ENCODE measurements at places on chromosomes 6 and 20.

- DNase-seq = no peak
Observed at GRCh38 chr6:3769610-3770009, 18.1 kb upstream of the PXDC1 start.

GRCh38 chr6:134065706-134066105, 13.3 kb upstream of the SLC2A12 start:
- no peak for DNase-seq

GRCh38 chr20:10978713-10979112, 304.9 kb upstream of the JAG1 start:
- DNase-seq = peak; percentile 84

- no peak for DNase-seq
Observed at GRCh38 chr20:32908334-32909292, 49.9 kb downstream of the EFCAB8 start.

- DNase-seq = no peak
Observed at GRCh38 chr6:42224222-42225028, 6.8 kb upstream of the MRPS10 start.

- no peak for DNase-seq
Observed at GRCh38 chr6:136228814-136229213, 21.3 kb downstream of the MTFR2 start.

DNA sequence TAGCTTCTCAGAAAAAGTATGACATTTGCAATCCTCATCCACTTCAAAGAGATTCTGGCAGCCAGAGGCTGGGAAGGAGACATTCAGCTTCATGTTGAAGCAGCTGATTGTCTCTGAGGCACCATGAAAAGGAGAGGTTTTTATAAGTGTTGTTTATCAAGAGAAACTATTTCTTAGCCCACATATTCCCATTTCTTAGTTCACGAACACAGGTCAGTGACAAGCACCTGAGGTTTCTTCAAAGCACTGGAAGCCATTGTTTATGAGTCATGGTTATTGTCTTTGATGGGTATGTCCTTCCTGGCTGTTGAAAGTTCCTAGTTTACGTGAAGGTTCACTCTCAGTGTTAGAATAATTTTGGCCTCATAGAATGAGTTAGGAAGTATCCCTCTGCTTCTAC, 3.0 kb upstream of the DDX43 start:
- DNase-seq = no peak

- no peak for DNase-seq
Observed at GRCh38 chr20:23336476-23336875, 14.1 kb upstream of the NXT1 start.

- no peak for DNase-seq
Observed at GRCh38 chr20:11182720-11183119, 508.9 kb upstream of the JAG1 start.

GRCh38 chr6:98384801-98385200, 449.6 kb upstream of the POU3F2 start:
- DNase-seq = no peak

DNA sequence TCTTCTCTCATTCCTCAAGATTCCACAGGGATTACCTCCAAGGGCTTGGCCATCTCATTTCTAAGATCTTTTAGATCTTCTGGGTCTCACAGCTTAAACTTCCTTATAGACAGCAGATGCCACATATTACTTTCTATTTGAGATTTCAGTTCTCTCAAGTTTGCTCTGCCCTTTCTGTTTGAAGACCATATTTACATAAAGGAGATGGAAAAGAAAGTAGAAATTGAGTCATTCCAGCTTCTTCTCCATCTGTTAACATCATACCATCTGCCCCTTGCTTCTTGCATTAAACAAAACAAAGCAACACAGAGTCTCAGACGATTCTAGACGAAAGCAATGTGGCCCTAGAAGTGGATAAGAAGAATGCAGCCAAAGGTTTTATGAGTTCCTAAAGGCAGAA, 203.4 kb downstream of the TTLL2 start:
- DNase-seq = no peak

GRCh38 chr6:123333000-123333756, 303.6 kb downstream of the TRDN start:
- peak; percentile 25 for DNase-seq

GRCh38 chr20:41091927-41092326, 45.4 kb upstream of the PLCG1 start:
- no peak for DNase-seq

GRCh38 chr20:61645732-61646131, 393.7 kb downstream of the CDH4 start:
- no peak for DNase-seq

- DNase-seq = no peak
Observed at GRCh38 chr20:23507346-23507745, 16.4 kb downstream of the CST8 start.

DNA sequence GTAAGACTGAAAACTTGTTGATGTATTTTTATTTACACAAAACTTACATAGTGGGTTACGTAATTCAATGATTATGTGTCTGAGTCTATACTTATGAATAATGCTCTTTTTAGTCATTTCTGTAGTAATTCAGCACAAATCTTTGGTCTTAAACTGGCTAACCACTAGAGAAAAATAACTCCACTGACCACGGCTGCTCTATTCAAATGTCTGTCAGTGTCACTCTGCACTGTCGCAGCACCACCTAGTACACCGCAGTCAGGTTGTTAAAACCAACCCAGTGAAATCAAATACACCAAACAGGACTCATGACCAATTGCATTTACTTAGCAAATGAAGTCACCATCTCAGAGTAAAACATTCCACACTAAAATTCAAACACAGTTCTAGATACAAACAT, 93.5 kb upstream of the CCDC28A start:
- no peak for DNase-seq

DNA sequence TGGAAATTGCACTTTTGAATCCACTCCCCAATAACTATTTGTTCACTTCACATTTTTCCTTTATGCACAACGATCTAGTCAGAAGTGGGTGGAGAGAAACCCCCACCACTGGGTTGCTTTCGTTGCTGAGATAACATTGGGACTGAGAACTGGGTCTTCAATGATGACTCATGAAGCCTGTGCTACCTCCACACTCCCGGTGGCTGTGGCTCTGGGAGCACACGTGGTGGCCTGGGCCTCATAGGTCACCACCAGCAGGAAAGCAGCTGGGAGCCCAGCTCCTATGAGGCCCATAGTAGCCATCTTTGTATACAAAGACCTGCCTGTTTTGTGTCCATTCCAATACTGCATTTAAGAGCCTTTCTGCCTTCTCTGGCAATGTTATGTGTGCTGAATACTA, 178.0 kb upstream of the SASH1 start:
- DNase-seq = no peak

GRCh38 chr6:56890683-56891429, 64.1 kb upstream of the BEND6 start:
- peak; percentile 55 for DNase-seq

- DNase-seq = no peak
Observed at GRCh38 chr20:3815703-3816315, 4.5 kb upstream of the AP5S1 start.

GRCh38 chr20:45823949-45824835, 2.9 kb downstream of the TNNC2 start:
- DNase-seq = no peak

- no peak for DNase-seq
Observed at GRCh38 chr6:3228046-3228671, 706 bp upstream of the TUBB2B start.

GRCh38 chr6:11362564-11362963, 130.1 kb upstream of the NEDD9 start:
- no peak for DNase-seq

- DNase-seq = no peak
Observed at GRCh38 chr6:24253360-24253759, 104.5 kb downstream of the DCDC2 start.

DNA sequence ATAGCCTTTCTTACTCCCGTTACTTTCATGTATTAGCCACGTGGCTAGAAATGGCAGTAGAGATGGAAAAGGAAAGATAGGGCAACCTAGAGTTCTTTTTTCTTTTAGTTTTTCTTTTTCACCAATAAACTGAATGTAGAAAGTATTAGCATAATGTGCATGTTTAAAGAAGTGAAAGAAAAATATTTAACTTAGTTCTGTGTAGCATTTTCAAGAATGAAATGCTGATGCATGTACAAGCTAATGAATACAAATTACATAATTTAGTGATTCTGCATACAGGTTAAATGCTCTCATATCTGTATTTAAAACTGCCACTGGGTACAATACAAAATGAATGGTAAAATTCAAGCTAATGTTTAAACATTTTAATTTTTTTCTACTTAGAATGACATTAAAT, 22.6 kb upstream of the IL20RA start:
- DNase-seq = no peak

DNA sequence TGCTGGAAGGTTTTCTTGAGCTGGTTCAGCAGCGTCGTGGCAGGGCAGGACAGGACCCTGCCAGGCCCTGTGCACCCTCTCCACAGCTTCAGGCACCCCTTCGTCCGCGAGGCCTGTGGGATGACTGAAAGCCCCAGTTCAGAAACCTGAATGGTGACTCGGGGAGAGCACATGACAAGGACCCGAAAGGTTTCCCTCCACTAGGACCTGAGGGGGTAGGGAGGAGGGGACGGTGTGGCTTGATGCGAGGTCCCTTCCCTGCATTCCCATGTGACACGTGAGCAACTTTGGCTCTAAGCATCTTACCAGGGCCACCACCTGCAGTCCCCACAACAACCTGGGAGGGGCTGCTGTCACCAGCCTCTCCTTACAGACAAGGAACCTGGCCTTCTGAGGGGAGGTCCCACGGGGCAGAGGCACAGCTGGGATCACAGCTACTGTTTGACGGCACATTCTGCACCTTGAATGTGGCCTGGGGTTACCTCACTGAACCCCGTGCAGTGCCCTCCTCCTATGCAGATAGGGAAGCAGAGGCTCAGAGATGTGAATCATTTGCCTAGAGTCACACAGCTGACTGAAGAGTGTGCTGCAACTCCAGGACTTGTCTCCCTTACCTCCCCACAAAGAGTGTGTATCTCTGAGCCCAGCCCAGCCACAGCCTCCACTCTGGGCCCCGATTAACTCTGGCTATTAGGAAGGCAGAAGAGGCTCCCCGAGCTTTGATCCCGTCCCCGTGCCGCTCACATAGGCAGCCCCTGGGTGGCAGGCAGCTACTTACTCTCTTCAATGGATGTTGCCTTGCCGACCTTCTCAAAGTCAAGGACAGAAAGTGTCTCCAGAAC, 84.6 kb downstream of the PTPN1 start:
- DNase-seq = no peak

GRCh38 chr6:166950443-166950821, 5.9 kb downstream of the RNASET2 start:
- DNase-seq = no peak

DNA sequence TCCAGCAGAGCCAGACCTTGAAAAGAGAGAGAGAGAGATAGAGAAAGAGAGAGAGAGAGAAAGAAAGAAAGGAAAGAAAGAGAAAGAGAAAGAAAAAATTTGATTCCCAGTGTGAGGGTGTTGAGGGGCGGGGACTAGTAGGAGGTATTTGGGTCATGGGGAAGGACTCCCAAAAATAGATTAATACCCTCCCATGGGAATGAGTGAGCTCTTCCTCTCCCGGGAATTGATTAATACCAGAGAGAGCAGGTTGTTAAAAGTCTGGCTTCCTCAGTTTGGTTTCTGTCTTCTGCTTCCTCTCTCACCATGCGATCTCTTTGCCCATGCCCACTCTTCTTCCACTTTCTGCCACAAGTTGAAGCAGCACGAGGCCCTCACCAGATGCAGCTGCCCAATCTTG, 28.8 kb upstream of the CFAP206 start:
- DNase-seq = no peak

DNA sequence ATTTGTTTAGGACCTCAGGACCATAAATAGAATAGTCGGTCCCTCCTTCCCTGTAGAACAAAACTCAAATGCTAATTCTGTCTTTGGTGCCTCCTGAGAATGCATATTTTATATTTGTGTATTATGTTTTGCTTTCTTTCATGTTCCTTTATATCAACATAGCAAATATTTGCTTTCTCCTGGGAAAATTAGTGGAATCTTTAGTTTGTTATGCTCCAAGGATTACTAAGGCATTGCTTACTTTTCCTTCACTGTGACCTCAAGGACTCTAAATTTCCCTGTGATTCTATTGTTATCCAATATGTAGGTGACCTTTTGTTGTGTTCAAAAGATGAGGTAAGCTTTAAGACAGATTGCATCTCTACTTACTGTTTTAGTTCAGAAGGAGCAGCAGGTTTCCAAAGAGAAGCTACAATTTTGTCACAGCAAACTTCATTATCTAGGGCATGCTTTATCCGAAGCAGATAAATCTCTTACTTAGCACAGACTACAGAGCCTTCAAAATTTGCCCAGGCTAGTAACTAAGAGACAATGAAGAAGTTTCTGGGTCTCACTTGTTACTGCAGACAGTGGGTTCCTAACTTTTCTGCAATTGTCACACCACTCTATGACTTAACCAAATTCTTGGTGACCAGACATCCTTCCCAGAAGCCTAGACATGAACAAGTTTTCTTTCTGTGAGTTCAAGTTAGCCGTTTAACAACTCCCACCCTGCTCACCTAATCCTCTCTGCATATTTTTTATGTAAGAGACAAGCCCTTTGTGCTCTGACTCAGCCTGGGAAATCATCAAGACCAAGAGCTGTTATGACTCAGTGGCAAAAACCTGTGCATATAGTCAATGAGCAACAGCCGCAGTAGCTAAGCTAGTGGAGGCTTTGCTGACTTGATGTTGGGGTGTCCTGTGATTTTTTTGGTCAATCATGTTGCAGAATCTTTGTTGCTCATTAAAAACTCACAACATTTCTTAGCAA, 378.8 kb downstream of the QKI start:
- DNase-seq = no peak

DNA sequence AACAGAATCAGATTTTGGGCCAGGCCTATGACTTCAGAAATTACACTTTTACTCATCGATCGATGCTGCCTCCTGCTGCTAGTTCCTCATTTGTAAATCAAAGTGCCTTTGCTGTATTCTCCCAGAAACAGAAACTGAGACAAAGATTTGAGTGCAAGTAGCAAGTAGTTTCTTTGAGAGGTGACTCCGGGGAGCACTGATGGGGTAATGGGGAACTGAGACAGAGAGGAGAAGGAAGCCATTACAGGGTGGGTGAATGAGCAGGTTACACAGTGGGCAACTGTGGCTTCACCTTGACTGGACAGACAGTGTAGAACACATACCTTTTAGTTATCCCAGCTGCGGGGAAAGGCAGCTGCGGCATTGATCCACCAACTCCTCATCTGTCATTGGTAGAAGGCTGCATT, 9.7 kb upstream of the CD40 start:
- no peak for DNase-seq

DNA sequence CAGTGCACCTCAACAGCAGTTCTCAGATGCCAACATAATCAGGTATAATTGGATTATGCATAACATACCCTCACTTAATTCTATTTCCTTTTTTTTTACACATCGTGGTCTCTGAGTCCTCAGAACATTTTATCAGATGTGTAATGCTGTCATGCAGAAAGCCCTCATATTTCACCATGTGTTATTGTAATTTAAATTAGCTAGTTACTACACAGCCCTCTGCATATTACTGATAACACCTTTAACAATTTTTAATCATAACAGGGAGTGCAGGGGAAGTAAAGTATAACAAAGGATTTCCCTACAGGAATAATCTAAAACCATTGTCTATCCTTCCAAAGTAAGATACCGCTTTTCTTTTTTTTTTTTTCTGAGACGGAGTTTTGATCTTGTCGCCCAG, 91.9 kb upstream of the CCDC28A start:
- DNase-seq = no peak
